Activated T-helper 1 cell treated with Interleukin-2 at 50 U/mL for 16 hours (primary cell): ENCODE measurements at places on chromosomes 3 and 15.

- DNase-seq: no peak
Observed at GRCh38 chr15:26632500-26632899, 140.4 kb downstream of the GABRB3 start.

GRCh38 chr3:24220859-24221657, 273.6 kb downstream of the THRB start:
- DNase-seq: no peak

GRCh38 chr15:42707873-42708544, 28.9 kb downstream of the CDAN1 start:
- no peak for DNase-seq

DNA sequence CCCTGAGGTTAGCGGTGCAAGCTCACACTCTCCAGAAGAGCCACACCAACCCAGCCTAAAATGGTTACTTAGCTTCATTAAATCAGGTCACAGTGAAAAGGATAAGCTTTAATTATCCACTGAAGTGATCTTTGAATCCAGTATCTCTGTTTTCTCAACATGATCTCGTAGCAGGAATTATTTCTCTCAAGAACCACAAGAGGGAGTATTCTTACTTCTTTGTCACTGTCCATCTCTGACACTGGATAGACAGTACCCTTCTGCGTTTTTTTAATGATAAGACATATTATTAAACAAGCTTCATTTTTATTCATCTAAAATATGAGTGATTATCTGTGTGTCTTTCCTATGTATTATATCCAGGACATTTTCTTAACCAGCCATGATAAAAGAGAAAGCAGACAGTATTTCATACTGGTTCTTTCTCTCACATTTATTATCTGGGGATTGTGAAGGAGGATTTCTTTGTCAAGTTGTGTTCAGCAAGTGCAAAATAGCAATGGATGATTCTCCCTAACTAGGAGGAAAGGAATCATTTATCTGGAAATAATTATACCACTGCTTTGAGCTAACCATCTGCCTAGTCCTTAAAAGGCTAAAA, 105.4 kb upstream of the CCDC54 start:
- no peak for DNase-seq

- no peak for DNase-seq
Observed at GRCh38 chr3:187792521-187792920, 47.3 kb upstream of the BCL6 start.

DNA sequence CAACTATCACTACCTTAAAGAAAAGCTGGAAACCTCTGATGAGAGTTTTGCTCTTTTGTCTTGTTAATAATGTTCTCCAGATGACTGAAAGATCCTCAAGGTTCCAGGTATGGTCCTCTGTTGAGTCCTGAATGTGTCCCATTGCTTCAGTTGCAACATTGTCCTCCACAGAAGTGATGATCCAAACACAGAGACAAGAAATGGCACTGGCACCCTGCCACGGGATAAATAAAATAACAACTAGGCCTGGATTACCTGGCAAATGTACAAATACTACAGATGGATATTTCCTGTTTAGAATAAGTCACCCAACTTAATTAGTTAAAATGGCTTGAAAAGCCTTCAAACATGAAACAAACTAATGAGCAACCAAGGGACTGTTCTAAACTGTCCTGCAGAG, 58.3 kb downstream of the EIF3J start:
- no peak for DNase-seq

GRCh38 chr3:101884776-101885175, 35.5 kb downstream of the NFKBIZ start:
- no peak for DNase-seq

DNA sequence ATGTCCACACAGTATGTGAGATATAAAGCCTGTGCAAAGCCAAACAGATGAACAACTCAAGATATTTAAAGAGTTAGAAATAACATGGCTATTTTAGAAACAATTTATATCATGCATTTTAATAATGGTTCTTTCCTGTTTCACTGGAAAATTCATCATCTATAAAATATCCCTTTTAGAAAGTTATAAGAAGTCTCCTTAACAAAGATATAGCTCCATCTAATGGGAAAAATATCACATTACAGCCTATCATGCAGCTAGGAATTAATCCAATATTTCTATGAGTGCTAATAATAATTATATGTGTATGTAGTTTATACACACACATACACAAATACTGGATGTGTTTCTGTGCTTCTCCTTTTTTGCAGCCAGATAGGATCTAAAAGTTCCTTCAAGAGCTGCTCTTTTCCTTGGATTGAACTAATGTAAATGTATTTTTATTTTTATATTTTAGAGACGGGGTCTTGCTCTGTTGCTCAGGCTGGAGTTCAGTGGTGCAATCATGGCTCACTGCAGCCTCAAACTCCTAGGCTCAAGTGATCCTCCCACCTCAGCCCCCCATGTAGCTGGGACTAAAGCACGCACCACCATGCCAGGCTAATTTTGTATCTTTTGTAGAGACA, 21.6 kb downstream of the RPL22L1 start:
- no peak for DNase-seq

GRCh38 chr3:41679374-41679773, 282.5 kb downstream of the ULK4 start:
- no peak for DNase-seq

DNA sequence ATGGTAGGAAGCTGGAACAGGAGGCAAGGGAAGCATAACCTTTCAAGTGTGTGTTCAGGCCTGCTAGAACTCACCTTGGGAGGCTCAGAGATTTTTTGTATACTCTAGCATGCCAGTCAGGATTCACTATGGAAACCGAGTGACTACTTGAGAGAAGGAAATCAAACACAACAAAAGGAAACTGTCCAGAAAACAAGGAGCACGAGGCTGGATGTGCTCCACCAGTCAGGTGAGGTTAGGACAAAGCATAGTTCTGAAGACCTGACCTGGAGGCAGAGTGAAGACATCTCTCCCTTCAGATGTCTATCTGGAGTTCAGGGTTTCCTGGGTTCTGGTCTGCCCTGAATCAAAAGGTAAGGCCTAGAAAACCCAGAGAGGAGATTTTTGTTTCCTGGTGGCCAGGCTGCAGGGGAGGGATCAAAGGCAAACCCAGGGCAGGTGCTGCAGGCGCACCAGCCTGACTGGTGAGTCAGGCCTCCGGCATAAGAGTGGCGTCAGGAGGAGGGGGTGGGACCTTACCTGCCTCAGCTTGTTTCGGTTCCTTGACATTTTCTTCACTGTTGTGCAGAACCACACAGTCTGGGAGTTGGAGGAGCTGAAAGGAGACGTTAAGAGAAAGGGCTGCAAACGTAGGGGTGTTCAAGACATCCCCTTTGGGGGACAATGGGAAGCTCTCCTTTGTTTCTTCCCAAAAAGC, 52.2 kb upstream of the OSBPL11 start:
- DNase-seq: no peak

DNA sequence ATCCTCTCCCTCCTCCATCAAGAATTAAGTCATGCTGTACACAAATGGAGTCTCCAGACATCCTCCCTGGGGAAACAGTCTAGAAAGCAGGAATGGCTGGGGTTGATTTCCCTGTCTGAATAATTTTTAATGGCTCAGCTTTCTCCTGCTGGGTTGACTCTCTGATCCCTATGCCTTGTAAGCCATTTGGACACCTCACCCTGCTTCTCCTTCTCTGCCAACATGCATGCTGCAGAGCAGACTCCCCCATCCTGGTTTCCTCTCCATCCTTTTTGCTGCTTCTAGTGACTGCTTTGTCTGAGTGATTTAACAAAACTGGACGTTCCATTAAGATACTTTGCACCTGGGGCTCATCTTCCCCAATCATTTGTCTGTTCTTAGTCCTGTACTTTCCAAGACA, 22.2 kb downstream of the SV2B start:
- DNase-seq: no peak

DNA sequence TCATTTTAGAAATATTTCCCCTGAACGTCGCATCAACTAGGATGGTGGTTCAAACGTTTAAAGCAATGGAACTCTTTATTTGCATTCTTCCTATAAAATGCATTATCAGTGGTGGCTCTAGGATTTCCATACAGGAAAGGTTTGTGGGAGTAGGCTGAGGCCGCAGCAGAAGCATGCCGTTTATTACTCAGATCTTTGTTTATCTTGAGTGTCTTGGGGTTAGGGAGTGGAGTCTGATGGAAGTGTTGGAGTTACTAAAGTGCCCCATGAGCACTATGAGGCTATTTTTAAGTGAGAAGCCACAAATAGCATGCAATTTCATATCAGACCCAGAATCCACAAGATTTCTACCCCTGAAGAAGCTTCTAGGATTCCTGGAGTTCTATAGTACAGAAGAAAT, 26.2 kb downstream of the ATOSA start:
- no peak for DNase-seq

DNA sequence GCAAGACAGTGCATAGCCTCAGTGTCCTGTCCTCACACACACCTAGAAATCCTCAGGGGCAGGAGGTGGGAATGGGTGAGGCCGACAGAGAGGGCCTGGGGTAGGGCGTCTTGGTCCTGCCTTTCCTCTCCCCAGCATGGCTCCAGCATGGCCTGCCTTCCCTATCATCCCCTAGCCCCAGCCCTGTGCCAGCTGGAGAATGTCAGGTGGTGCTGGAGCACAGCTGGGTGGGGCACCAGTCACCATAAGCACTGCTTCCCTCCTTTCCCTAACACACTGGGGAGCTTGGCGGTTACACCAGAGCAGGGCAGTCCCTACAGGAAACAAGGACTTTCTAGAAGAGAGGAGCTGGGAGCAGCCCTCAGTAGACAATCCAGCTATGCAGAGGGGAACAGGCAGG, 236.8 kb downstream of the KLF13 start:
- no peak for DNase-seq

DNA sequence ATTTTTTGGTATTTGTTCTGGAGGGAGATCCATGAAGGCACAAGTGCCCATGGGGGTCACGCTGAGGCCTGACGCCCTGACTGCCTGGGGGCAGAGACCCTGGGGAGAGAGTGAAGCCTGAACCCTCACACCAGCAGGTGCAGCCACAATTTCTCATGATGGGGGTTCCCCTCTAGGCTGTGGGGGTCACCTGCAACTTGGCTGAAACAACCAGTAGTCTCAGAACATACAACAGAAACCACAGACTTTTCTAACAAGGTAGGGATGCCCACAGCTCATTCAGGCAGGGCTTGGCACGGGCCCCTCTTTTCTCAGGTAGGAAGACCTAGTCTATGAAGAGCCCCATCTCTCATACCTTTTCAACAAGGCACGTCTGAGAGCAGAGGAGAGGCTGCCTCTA, 245.1 kb downstream of the ADAMTS17 start:
- DNase-seq: no peak

- DNase-seq: no peak
Observed at GRCh38 chr15:65246026-65246714, 34.9 kb upstream of the CILP start.

GRCh38 chr15:41894791-41895463, 1.1 kb upstream of the SPTBN5 start:
- peak; percentile 85 for DNase-seq

DNA sequence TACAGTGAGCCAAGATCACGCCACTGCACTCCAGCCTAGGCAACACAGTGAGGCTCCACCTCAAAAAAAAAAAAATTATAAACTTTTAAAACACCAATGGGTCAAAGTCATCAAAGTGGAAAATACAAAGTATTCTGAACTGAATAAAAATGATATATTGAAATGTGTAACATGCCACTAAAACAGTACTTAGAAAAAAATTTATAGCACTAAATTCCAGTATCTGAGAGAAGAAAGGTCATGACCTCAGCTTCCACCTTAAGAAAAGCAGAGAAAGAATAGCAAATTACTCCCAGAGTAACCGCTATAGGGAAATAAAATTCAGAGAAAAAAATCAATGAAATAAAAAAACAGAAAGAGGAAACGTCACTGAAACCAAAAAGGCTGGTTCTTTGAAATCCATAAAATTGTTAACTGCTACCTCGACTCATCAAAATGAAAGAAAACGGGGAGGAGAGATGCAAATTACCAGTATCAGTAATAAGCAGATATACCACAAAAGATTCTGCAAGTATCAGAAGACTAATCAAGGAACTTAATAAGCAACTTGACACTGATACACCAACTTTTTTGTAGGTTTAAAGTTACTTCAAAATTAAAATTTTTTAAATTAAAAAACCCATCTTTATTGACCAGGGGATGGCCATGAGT, 20.8 kb downstream of the ATP13A3 start:
- DNase-seq: no peak

DNA sequence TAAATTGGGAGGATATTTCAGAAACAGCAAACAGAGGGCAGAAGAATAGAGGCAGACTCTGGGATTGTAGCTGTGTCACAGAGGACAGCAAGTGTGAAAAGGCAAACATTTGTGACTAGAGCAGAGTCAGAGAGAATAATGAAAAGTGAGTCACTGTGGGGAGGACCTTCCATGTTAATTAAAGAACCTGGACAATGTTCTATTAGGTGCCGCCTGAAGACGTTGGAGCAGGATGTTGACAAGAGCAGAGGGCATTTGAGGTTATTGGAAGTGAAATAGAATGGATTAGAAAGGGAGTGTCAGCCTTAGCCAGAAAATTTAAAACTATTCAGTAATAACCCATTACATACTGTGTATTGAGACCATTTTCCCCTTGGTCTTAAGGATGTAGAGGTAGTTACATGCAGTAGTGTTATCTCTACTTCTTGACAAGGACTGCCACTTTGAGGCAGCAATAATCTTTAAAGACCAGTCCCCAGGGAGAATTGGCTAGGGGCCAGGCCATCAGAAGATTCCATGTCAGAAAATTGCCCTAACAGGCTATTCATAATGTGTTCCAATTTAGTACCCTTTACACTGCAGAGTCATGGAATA, 5.8 kb downstream of the ACKR2 start:
- no peak for DNase-seq

DNA sequence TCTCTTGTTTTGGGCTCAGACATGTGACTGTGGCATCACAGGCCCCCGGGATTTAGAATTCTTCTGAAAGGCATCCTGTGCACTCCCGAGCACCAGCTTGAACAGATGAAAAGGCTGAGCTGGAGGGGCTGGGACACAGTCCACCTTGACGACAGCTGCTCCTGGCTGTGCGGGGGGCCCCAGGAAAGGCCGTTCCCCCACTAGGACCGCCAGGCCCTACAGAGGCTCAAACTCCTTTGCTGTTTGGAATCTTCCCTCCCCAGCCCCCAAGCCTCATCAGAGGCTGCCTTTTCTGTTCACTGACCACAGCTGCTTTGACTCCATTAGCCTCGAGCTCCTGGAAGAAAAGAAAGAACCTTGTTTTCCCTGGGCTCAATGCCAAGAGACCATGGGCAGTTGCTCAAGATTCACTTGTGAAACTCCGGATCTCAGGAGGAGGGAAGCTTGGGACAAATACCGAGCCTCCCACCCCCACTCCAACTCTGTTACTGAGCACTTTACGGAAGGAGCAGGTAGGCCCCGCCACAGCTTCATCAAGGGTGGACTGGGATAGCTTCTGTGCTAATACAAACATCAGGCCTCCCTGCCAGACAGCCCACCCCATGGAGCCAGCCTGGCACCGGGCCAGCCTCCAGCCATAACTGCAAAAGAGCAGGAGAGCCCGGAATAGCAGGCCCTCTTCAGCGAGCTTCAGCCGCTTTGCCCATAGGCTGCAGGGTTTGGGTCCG, 15.7 kb downstream of the CIDEC start:
- DNase-seq: no peak

- no peak for DNase-seq
Observed at GRCh38 chr15:31360158-31360561, 33.5 kb downstream of the KLF13 start.
